Panc1 (cell line): ENCODE measurements at places on chromosomes 5 and 9. TPM values are rescaled to one million over a fixed set of nuclear protein-coding genes. Genes with fewer than 3 reads are reported as not detected.

DNA sequence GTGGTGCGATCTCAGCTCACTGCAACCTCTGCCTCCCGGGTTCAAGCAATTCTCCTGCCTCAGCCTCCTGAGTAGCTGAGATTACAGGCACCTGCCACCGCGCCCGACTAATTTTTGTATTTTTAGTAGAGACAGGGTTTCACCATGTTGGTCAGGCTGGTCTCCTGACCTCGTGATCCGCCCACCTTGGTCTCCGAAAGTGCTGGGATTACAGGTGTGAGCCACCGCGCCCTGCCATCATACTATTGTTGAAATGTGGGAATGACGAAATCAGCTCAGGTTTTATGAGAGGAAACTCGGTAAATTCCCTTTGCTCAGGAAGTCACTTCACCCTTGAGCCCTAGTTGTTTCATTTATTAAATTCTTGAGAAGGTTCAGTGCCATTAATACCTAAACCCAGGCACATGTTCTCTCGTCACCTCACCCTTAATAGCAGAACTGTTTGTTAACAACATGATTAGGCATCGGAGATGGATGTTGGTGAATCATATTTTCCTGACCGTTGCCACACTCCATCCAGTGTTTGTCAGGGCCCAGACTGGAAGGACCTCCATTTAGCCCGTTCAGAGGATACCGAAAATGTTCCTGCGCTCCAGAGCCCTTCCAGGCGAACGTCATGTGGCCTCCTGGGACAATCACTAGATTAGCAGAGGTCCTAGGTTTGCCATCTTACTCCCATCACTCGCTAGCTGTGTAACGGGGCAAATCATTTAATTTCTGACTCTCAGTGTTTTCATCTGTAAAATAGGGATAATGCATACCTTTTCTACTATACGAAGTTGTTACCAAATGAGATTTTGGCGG lies 20.0 kb upstream of the CREBRF start:
- no peak overlapping the region for H3K4me3 ChIP-seq
- DNase-seq: no peak
- H3K27ac ChIP-seq: no peak overlapping the region
- H3K27me3 ChIP-seq: no peaks in the 10 kb centered on the region

GRCh38 chr9:33714989-33715388 lies 80.4 kb upstream of the PRSS3 start:
- no peaks in the 10 kb centered on the region for H3K36me3 ChIP-seq
- no peak for DNase-seq
- H3K4me1 ChIP-seq: no peaks in the 10 kb centered on the region

- no peaks in the 10 kb centered on the region for H3K4me1 ChIP-seq
- no peak overlapping the region for H3K4me3 ChIP-seq
- no peaks in the 10 kb centered on the region for H3K27me3 ChIP-seq
- no peaks in the 10 kb centered on the region for H3K36me3 ChIP-seq
- no peak overlapping the region for H3K27ac ChIP-seq
Measured at GRCh38 chr5:74603376-74603775, 37.2 kb downstream of the ENC1 start.

DNA sequence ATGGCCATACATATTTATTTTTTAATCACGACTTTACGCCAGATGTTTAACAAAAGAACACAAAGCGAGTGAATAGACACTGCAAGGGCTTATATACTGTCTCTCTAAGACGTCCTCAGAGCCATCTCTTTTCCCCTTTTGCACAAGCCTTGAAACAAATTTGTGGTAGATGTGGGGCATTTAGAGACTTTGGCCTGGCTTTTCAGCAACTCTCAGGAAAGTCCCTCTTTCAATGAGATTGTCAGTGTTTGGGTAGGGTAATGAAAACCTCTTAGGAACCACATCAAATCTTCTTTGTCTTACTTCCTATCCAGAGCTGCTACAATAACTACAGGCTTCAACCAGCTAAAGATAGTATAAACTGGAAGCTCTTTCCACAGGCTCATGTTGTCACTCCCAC lies 380.0 kb downstream of the ANXA1 start:
- no peak overlapping the region for H3K27ac ChIP-seq
- H3K36me3 ChIP-seq: no peaks in the 10 kb centered on the region
- no peak overlapping the region for H3K4me3 ChIP-seq
- no peaks in the 10 kb centered on the region for H3K27me3 ChIP-seq
- DNase-seq: no peak

GRCh38 chr5:86645885-86646284 lies 28.1 kb downstream of the COX7C start:
- no peaks in the 10 kb centered on the region for H3K27me3 ChIP-seq
- DNase-seq: no peak
- H3K4me3 ChIP-seq: no peak overlapping the region
- no peaks in the 10 kb centered on the region for H3K4me1 ChIP-seq
- H3K27ac ChIP-seq: no peak overlapping the region

DNA sequence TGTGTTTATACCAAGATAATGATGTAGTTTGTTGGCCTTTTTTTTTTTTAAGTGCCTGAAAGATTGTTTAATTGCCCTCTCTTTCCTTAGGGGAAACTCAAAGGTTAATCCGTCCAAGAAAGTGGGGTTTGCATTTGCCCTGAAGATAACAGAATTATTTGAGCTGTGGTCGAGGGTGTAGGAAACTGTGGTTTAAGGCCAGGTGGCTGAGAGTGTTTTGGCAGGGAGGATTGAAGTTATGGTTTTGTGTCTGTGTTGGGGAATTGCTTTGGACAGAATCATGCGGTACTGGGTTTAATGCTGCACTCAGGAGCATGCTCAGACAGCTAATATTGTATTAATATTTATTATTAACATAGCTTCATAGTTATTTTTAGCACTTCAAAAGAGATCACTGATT lies 509.8 kb downstream of the EBF1 start:
- H3K27ac ChIP-seq: no peak overlapping the region
- DNase-seq: no peak
- H3K36me3 ChIP-seq: no peaks in the 10 kb centered on the region
- H3K27me3 ChIP-seq: no peaks in the 10 kb centered on the region
- H3K4me3 ChIP-seq: no peak overlapping the region

- DNase-seq: no peak
- H3K4me1 ChIP-seq: peaks cover 3% of the 10 kb centered on the region; the same call in 1 of the 2 replicates
- H3K27ac ChIP-seq: no peak overlapping the region
- no peaks in the 10 kb centered on the region for H3K27me3 ChIP-seq
Measured at GRCh38 chr9:125549465-125549871, 157.5 kb downstream of the MAPKAP1 start.

DNA sequence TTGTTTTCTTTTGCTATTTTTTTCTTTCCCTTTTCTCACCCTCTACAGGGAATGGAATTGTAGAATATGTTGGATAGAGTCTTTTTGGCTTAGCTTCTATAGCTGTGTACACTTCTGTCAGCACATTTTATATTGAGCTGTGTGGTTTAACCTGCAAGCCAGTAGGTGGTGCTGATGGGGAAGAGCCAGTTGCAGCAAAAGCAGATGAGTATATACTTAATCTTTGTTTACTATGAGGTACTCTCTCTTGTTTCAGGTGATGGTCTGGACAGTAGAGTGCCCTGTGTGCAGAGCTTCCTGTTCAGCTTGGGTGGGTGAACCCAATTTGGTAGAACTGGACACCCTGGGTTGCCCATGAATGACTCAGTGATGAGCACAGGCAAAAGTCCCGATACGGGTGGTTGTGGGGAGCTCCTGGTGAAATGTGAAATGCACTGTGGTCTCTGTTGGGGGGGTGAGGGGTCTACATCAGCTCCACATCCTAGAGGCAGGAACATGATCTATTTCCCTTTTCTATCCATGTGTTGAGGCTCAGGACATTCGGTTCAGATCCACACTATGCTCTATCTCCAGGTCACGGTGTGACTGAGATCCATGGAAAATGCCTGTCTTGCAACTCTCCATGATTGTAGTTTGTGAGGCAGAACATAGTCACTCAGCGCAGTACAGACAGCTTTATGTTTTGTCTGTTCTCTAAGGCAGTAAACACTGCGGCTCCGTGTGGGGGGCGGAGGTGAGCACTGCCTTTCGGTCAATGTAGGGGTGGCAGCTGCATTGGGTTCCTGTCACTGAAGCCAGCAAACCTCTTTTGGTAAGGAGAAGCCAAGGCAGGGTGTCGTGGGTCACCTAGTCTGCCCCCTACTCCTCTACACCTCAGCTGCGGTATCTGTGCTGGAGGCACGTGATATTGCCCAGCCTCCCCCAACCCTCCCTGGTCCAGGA lies 353.2 kb downstream of the PRR16 start:
- H3K4me3 ChIP-seq: no peak overlapping the region
- no peaks in the 10 kb centered on the region for H3K27me3 ChIP-seq
- no peaks in the 10 kb centered on the region for H3K4me1 ChIP-seq
- no peak for DNase-seq
- no peak overlapping the region for H3K27ac ChIP-seq

GRCh38 chr5:35194635-35195471 lies 35.4 kb downstream of the PRLR start:
- no peak overlapping the region for H3K4me3 ChIP-seq
- H3K27me3 ChIP-seq: peaks cover 2% of the 10 kb centered on the region; the same call in 1 of the 2 replicates
- H3K4me1 ChIP-seq: no peaks in the 10 kb centered on the region
- no peaks in the 10 kb centered on the region for H3K36me3 ChIP-seq

DNA sequence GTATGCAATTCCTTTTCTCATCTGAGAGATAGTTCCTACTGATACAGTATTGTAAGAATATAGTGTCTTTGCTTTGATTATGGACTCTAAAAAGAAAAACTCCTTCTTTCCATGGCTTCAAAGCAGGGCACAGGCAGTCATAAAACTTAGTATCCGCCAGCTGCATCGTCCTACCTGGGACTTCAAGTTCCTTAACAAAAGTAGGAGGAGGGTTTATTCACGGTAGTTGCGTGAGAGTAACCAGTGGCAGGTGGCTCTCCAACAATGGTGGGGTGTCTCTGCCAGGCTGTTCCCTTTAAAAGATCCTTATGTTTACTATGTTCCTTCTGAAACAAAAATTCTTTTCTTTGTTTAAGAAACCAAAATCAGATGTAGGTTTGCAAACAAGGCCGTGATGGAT lies 173.5 kb upstream of the DMAC1 start:
- H3K4me1 ChIP-seq: no peaks in the 10 kb centered on the region
- no peaks in the 10 kb centered on the region for H3K36me3 ChIP-seq
- no peak for DNase-seq
- H3K27me3 ChIP-seq: no peaks in the 10 kb centered on the region

- H3K27ac ChIP-seq: no peak overlapping the region
- no peaks in the 10 kb centered on the region for H3K27me3 ChIP-seq
Measured at GRCh38 chr5:6805841-6806240, 92.6 kb downstream of the TENT4A start.

GRCh38 chr5:124283031-124283430 lies 463.4 kb downstream of the ZNF608 start:
- DNase-seq: no peak
- H3K36me3 ChIP-seq: no peaks in the 10 kb centered on the region
- H3K4me1 ChIP-seq: no peaks in the 10 kb centered on the region
- no peak overlapping the region for H3K27ac ChIP-seq

DNA sequence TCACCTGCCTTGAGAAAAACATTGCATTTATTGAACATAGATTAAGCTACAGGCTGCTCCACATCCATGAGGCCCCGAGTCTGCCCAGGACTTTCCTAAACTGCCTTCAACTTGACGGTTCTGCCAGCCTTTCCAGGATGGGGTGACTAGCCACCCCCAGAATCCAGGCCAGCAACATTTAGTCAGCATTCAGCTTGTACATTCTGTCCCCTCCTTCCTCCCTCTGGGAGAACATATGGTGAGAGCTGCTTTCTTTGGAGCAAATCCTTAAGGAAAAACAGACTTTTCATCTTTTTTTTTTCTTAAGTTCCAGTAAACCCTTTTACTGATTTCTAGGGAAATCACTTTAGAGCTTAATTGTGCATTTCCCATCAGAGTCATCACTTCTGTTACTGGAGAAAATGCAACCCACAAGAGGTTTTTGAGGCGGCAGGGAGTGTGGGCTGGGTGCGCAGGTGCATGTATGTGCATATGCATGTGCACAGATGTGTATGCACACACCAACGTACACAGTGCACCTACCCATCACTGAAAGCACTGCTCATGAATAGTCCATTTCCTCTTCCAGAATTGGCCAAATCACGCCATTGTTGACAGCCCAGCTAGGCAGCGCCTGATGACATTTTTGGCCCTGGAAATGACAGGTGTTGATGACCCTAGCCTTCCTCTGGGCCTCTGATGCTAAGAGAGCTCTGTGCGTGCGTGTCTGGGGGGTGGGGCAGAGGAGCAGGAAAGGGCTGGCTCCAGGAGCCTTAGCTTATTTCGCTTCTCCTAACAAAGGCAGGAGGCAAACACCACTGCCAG lies 145.6 kb downstream of the HSD17B3 start:
- H3K27ac ChIP-seq: no peak overlapping the region
- DNase-seq: no peak
- no peak overlapping the region for H3K4me3 ChIP-seq
- H3K27me3 ChIP-seq: no peaks in the 10 kb centered on the region
- no peaks in the 10 kb centered on the region for H3K4me1 ChIP-seq

The ZNF608 gene
- 37.5 TPM for total RNA-seq

The FOXI1 gene
- 0.44 TPM for total RNA-seq

The PKD2L2 gene
- total RNA-seq: not detected

The TEX48 gene
- not detected for total RNA-seq

The CDHR2 gene
- total RNA-seq: 0.72 TPM

The ORM1 gene
- total RNA-seq: 3.5 TPM
